T-cell (primary cell): ENCODE measurements at places on chromosomes 12 and 14. TPM values are rescaled to one million over a fixed set of nuclear protein-coding genes. Genes with fewer than 3 reads are reported as not detected.

Gene LRCOL1
- total RNA-seq = not detected

Gene C14orf119
- total RNA-seq = 43.6 TPM

Gene SAMD15
- total RNA-seq = 0.40 TPM

Gene ATL1
- total RNA-seq = 1.2 TPM

GRCh38 chr12:89230376-89231315 is 121.7 kb downstream of the DUSP6 start:
- H3K27ac ChIP-seq = no peak overlapping the region
- no peaks in the 10 kb centered on the region for H3K36me3 ChIP-seq
- H3K4me1 ChIP-seq = peaks cover 26% of the 10 kb centered on the region
- H3K4me3 ChIP-seq = no peak overlapping the region
- no peaks in the 10 kb centered on the region for H3K27me3 ChIP-seq

DNA sequence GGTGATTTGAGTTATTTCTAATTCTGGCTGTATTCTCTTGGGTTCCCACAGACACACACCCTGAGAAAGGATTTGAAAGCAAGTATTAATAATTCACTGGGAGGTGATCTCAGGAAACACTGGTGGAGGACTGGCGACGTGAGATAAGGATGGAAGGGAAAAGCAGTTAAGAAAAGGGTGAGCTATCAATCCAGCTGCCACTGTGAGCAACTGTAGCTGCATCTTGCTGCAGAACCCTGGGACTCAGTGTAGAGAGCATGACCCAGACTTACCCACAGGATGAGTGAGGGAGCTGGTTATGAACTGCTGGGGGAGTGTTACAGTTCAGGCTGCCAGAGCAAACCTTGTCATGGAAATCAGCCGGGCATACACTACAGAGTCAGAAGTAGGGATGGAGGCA is 71.9 kb downstream of the RESF1 start:
- H3K36me3 ChIP-seq = no peaks in the 10 kb centered on the region
- DNase-seq = no peak
- peaks cover 9% of the 10 kb centered on the region for H3K4me1 ChIP-seq
- no peak overlapping the region for H3K27ac ChIP-seq
- no peaks in the 10 kb centered on the region for H3K27me3 ChIP-seq
- H3K4me3 ChIP-seq = no peak overlapping the region

DNA sequence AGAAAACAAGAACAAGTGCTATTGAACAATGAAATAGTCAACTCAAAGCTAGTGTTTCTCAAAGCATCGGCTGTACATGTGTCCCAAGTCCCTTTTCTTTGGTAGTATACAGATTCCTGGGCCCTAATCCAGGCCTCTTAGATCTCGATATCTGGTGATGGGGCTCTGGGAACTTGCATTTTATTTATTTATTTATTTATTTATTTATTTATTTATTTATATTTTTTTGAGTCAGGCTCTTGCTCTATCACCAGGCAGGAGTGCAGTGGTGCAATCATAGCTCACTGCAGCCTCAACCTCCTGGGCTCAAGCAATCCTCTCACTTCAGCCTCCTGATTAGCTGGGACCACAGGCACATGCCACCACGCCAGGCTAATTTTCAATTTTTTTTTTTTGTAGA is 17.1 kb downstream of the SYNDIG1L start:
- H3K4me1 ChIP-seq = no peaks in the 10 kb centered on the region
- no peaks in the 10 kb centered on the region for H3K27me3 ChIP-seq
- H3K27ac ChIP-seq = no peak overlapping the region
- H3K4me3 ChIP-seq = no peak overlapping the region
- H3K36me3 ChIP-seq = no peaks in the 10 kb centered on the region

GRCh38 chr12:76852106-76852505 is 26.7 kb downstream of the CSRP2 start:
- no peak for DNase-seq
- no peaks in the 10 kb centered on the region for H3K27me3 ChIP-seq
- no peaks in the 10 kb centered on the region for H3K4me1 ChIP-seq
- H3K4me3 ChIP-seq = no peak overlapping the region
- peaks cover 26% of the 10 kb centered on the region for H3K36me3 ChIP-seq
